ENCODE measurements at places on chromosomes 5 and 9. TPM values are rescaled to one million over a fixed set of nuclear protein-coding genes. Genes with fewer than 3 reads are reported as not detected.

GRCh38 chr5:102789469-102789868 lies 34.4 kb downstream of the PAM start:
- H3K36me3 ChIP-seq: peaks cover 2% of the 10 kb centered on the region
- H3K4me1 ChIP-seq: peaks cover 22% of the 10 kb centered on the region
- H3K4me3 ChIP-seq: no peak overlapping the region

- peaks cover 27% of the 10 kb centered on the region for H3K4me1 ChIP-seq
- no peak overlapping the region for H3K4me3 ChIP-seq
Observed at GRCh38 chr5:33657176-33657575, 216.4 kb downstream of the TARS1 start.

DNA sequence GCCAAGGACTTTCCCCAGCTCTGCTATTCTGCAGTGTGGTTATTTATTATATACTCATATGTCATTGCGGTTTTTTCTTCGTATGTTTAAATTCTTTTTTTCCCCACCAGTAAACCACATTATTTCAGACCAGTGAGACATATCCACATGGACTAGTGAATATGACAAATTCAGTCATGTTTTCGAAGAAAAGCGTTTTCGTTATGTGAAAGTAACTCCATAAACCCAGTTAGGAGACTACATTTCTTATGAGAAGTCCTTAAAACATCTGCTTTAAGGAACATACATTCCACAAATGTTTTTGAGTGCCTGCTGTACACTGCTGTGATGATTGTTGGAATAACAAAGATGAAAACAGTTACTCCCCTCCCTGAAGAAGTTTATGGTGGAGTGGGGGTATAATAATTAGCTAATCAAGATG lies 591.8 kb upstream of the CLINT1 start:
- peaks cover 38% of the 10 kb centered on the region for H3K27me3 ChIP-seq
- H3K36me3 ChIP-seq: no peaks in the 10 kb centered on the region
- peaks cover 28% of the 10 kb centered on the region for H3K4me1 ChIP-seq
- peak overlapping the region; percentile 46 for H3K4me3 ChIP-seq
- peak; percentile 32 for DNase-seq
- peak overlapping the region; percentile 11 for H3K27ac ChIP-seq

DNA sequence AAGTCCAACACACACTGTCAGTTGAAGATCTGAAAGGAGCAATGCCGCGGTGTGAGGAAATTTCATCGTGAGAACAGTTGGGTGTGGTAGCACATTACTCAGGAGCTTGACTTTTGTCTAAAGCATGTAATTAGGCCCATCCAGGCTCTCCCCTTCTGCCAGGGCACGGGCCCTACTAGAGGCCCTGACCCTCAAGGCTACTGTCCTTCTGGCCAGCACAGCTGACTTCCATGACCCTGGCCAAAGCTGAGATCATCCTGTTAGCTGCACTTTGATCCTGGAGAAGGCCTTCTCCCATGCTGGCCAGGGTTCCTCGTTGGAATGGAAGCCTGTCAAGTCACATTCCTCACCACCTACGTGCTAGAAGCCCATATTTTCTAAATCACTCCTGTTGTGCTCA lies 77.8 kb upstream of the SLC1A3 start:
- DNase-seq: no peak
- H3K4me1 ChIP-seq: no peaks in the 10 kb centered on the region
- H3K4me3 ChIP-seq: no peak overlapping the region

DNA sequence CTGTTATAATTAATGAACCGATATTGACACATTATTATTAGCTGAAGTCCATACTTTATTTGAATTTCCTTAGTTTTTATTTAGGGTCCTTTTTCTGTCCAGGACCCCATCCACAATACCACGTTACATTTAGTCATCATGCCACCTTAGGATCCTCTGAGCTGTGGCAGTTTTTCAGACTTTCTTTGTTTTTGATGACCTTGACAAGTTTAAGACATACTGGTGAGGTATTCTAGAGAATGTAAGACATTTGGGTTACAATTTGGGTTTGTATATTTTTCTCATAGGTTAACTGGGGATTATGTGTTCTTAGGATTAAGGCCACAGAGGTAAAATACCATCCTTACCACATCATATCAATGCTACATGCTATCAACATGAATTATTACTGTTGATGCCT lies 42.7 kb downstream of the KIAA1958 start:
- no peak overlapping the region for H3K4me3 ChIP-seq
- no peak overlapping the region for H3K27ac ChIP-seq
- H3K27me3 ChIP-seq: no peaks in the 10 kb centered on the region
- DNase-seq: no peak

- DNase-seq: no peak
- no peaks in the 10 kb centered on the region for H3K27me3 ChIP-seq
- peaks cover 24% of the 10 kb centered on the region for H3K36me3 ChIP-seq
- peaks cover 23% of the 10 kb centered on the region for H3K4me1 ChIP-seq
- H3K4me3 ChIP-seq: no peak overlapping the region
Observed at GRCh38 chr5:62369039-62369438, 34.7 kb downstream of the DIMT1 start.

The IL5 gene
- total RNA-seq: not detected

- no peaks in the 10 kb centered on the region for H3K36me3 ChIP-seq
- no peaks in the 10 kb centered on the region for H3K4me1 ChIP-seq
- no peak for DNase-seq
- no peak overlapping the region for H3K27ac ChIP-seq
Observed at GRCh38 chr9:15361737-15362136, 54.7 kb upstream of the TTC39B start.

The LHX3 gene
- not detected for total RNA-seq

All from HFFc6 (cell line).